ENCODE measurements at places on chromosomes 2 and 18.

GRCh38 chr2:73202156-73203054 lies at the start of gene NOTO:
TSS of gene NOTO (plus strand) at chr2:73202574. CDS start at chr2:73202667, 93 bp downstream.
- peak; percentile 16 for DNase-seq

- peak; percentile 24 for DNase-seq
Observed at GRCh38 chr2:22355816-22356433, 1029.1 kb upstream of the KLHL29 start.

DNA sequence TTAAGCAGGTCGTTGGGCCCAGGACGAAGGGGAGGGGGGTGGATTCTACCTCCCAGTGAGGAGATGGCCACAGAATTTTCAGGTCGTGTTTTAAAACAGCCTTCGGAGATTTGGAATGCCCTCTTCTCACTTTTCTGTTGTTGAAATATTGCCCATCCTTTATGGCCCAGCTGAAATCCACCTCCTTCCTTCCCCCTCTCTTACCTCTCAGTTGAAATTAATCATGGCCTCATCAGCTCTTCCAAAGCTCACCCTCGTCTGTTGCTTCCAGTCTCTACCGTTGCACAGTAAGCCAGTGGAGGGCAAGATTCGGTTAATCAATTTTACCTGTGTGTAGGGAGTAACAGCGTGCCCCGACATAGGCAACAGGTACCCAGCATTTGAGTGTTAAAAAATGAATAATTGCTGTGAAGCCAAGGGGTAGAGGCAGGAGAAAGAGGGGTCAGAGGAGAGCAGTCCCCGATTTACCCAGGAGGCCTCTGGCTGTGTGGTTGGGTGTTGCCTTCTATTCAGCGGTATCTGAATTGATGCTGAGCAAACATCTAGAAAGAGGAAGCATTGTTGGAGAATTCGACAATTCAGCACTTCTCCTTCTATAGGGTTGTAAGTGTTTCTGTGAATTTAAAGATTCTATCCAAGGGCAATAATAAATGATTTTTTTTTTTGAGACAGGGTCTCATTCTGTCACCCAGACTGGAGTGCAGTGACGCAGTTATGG lies 8.6 kb upstream of the PDIA6 start:
- no peak for DNase-seq

- no peak for DNase-seq
Observed at GRCh38 chr2:72545790-72546189, 280.0 kb downstream of the EXOC6B start.

GRCh38 chr18:56861244-56861643 lies 210.1 kb downstream of the WDR7 start:
- no peak for DNase-seq

DNA sequence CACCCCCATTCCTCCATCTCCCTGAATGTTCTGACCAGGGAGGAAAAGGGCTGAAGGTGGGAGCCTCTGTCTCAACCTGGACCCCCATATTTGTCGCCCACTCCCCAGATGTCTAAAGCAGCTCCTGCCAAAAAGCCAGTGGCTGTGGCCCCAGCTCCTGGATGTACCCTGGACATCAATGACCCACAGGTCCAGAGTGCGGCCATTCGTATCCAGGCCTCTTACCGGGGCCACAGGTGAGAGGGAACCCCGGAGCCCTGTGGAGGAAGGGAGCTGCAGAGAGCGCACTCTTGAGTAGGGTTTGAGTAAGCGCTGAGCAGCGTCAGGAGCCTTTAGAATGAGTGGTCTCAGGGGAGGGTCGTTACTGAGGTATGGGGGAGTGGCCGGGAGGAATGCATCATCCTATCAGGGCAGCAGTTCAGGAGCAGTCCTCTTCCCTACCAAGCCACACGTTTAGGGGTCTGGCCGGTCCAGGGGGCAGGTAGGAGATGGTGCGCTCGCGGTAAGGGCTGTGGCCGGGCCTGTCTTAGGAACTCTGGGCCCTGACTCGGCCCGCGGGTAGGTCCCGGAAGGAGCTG lies 2.4 kb upstream of the GMPPA start:
- DNase-seq: no peak

DNA sequence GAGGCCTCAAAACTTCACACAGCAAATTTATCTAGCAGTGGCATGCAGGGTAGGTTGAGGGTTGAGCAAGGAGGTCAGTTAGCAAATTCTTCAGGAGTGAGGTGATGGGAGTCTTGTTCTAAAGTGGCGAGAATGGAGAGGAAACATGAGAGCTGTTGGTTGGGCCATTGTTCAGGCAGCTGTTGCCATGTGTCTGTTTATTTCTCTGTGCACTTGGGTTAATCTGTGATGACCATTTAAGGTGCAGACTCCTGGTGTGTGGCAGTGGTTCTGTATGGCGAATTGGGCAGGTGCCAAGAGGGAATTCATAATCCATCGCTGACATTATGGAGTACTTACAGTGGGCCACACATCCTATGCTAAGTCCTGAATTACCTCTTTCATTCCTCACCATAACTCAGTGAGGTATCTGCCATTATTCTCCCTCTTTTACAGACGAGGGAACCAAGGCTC lies 30.4 kb downstream of the TMEM178A start:
- DNase-seq: no peak

DNA sequence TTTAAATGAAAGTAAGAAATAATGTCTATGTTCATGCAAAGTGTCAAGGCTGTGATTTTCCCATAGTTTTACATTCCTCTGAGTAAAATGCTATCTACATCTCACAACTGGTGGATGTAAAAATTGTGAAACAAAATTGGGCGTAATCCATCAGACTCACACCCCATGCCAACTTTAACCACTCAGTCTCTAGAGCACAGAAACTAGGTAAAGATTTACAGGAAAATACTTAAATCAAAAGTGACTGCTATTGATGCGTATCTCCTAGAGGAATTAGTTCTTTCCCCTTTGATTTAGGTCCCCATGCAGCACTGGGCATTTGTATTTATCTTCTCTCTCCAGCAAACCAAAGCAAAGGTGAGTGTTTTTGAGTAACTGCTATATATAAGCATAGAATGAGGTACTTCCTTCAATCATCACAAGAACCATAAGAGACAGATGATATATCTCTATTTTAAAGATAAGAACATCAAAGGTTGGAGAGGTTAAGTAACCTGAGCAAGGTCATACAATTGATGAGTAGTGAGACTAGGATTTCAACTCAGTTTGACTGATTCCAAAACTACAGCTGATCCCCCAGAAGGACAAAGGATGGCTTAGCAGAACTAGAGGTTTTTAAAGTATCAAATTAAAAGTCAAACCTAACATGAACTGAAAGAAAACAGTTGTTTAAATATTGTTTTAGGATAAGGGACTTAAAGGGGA lies 594.0 kb upstream of the ACVR2A start:
- DNase-seq: no peak

Data from left colon (tissue), 2 donors.